ENCODE measurements at places on chromosomes 12 and 14.

- no peak for DNase-seq
These were observed 446.5 kb downstream of the ADAMTS20 start for GRCh38 chr12:43105426-43105981.

DNA sequence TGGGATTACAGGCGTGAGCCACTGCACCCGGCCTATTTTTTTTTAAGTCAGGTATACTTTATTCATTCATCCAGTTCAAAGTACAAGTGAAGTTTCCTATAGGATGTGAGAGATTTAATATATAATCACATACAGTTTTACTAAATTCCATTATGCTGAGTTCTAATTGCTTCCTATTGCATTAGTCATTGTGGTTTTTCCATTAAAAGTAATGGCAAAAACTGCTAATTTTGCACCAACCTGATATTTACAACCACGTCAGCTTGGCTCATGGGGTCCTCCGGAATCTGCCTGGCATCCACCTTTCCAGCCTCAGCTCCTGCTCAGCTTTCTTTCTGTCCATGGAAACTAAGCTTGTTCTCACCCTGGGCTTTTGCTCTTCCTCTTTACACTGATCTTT is 67.0 kb upstream of the CSRP2 start:
- no peak for DNase-seq

DNA sequence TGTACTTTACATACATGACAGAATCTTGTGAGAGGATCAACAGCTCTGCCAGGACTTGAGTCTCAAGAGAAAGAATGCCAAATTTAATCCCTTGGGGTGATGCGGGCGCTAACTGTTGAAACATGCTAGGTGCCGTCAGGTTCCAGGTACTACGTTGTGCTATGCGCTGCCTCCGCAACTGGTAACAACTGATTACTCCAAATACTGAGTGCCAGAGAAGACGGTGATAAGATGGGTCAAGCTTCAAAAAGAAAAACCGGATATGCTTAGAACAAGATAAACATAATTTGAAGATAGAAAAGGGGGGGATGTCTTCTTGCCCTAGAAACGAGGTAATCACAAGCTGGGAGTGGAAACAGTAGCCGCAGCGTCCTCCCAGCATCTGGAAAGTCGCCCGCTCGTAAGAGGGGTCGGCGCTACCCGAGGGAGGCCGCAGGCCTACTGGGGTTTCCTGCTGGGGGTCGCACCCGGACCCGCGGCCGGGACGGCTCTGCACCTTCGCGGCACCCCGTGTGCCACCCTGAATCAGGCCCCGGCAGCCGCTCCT is 678 bp downstream of the ZBTB25 start:
- peak; percentile 44 for DNase-seq

DNA sequence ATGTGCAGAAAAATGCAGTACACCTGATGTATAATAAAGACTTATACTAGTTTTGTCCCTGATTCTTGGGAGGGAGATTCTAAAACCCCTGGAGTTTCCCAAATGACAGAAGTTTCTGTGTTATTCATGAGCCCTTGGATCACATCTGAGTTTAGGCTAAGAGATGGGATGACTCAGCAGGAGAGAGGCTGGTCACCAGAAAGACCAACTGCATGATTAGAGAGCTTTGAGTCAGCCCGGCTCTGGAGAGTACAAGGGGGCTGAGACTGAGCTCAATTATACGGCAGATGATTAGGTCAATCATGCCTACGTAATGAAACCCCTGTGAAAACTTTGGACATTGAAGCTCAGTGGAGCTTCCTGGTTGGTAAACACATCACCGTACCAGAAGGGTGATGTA is 174.2 kb downstream of the SSPN start:
- no peak for DNase-seq
